CD4-positive, alpha-beta T cell treated with Interleukin-6 at 100 ng/mL for 8 hours (primary cell): ENCODE measurements at places on chromosomes 1 and 21.

- DNase-seq, result no peak
Observed at GRCh38 chr21:46219591-46220239, 8.9 kb downstream of the LSS start.

DNA sequence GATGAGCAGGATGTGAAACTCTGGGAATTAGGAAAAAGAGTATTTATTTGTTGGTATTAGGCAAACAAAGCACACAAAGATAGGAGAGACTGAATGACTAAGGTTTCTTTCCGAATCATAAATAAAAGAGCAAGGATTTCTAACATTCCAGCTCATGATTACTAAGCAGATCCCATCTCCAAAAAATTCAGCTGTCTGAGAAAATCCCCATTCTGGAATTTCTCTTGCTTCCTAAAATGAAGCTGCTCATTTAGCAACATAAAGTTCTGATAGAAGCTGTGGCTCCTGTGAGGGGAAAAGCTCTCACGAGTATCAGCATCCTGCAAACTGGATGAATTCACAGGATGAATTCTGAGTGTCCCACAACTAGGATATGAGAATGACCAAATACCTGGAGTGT, 6.7 kb upstream of the SH2D5 start:
- no peak for DNase-seq

DNA sequence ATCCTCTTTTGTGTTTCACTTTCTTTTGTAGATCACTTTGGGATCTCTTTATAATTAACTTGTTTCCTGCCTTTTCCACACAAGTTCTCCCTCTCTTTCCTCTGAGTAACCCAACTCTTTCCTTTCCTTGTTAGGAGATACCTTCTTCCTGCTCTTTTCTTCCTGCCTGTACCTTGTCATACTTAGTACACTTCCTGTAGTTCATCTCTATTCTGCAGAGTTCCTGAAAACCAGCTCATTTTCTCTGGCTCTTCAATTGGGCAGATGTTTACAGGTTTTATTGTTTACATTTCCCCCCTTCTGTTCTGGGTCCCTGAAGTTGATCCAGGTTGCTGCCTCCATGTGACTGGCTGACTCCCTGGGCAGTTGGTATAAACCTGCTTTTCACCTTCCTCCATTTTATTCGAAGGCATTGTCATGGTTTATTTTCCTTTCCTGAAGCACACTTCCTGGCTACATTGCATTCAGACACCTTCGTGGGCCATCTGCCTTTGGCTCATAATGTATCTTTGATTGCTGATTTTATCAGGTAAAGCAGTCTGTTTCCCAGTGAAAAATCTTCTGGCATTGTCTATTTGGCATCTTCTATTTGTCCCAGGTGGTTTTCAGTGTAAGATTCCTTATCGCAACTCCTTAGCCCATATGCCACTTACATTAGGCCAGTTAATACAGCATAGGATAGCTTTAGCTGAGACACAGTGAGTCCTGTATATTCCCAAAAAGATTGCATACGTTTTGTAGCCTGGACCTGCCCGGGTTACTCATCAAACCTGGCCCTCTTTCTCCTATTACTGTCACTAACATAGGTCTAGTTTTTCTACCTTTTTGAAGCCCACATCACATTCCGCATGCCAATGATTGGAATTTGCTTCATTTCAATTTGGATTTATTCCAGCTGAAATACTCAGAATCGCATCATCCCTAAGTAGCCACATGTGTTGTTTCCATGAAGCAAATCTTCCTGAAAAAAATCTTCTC, 15.4 kb downstream of the CTH start:
- no peak for DNase-seq

- no peak for DNase-seq
Observed at GRCh38 chr21:40639616-40640194, 207.3 kb downstream of the DSCAM start.

- DNase-seq, result no peak
Observed at GRCh38 chr1:57381426-57381825, 42.4 kb downstream of the DAB1 start.

- no peak for DNase-seq
Observed at GRCh38 chr1:156394082-156394481, 25.1 kb downstream of the RHBG start.

DNA sequence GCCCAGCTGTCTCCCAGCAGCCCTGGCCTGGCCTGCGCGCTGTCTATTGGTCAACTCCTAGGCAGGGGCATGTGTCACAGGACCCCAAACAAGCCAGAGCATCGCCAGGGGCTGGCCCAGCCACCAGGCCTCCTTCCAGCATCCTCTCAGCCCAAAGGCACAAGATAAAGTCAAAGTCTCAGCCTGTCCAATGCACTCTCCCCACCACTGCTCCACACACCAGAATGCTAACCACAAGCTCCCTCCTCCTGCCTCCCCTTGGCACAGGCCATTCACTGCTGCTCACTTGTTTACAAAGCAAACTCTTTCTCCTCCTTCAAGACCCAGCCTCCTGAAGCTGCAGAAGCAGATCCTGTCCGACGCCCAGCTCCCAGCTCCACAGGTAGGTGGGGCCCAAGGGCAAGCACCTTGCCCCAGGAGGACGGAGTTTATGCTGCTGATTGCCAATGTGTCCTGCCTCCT, 133.4 kb downstream of the DMRTB1 start:
- no peak for DNase-seq

GRCh38 chr1:224375059-224375458, 18.4 kb downstream of the CNIH4 start:
- DNase-seq, result no peak

DNA sequence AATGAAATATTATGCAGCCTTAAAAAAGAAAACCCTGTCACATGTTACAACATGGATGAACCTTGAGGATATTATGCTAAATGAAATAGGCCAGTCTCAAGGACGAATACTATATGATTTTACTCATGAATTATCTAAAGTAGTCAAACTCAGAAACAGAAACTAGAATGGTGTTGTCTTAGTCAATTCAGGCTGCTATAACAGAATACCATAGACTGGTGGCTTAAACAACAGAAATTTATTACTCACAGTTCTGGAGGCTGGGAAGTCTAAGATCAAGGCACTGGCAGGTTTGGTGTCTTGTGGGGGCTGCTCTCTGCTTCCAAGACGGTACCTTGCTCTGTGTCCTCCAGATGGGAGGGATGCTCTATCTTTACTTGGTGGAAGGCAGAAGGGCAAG, 113.8 kb upstream of the DNAH14 start:
- no peak for DNase-seq

- DNase-seq, result no peak
Observed at GRCh38 chr21:43597540-43598250, 61.6 kb downstream of the HSF2BP start.

- DNase-seq, result no peak
Observed at GRCh38 chr1:15726508-15726907, 9.6 kb upstream of the SLC25A34 start.

GRCh38 chr1:115978292-115978941, 2.1 kb downstream of the SLC22A15 start:
- no peak for DNase-seq

- peak; percentile 16 for DNase-seq
Observed at GRCh38 chr21:38768471-38769063, 37.2 kb upstream of the ETS2 start.

- no peak for DNase-seq
Observed at GRCh38 chr1:212669600-212669999, 30.0 kb downstream of the BATF3 start.

- DNase-seq, result peak; percentile 8
Observed at GRCh38 chr1:44609412-44609767, 64.9 kb downstream of the TMEM53 start.

DNA sequence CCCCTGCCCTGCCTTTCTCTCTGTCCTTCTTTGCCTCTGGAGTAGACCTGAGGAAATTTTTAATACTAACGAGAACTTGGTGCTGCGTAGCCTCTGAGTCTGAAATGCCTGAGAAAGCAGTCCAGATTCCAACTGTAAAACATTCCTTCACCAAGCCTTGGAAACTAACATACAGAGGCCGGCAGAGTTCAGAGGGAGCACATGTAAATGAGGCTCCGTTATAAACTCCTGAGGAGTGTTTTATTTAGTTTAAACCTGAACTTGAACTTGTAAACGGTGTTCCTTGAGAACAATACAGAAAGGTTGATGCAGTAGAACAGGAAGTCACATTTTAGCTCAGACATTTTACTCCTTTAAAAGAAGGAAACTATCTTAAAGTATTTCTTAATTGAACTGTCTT, 280.7 kb downstream of the TM2D1 start:
- DNase-seq, result no peak

- DNase-seq, result no peak
Observed at GRCh38 chr21:43306911-43307676, 119.8 kb downstream of the SIK1 start.

- peak; percentile 1 for DNase-seq
Observed at GRCh38 chr21:21163904-21164303, 165.7 kb downstream of the NCAM2 start.

DNA sequence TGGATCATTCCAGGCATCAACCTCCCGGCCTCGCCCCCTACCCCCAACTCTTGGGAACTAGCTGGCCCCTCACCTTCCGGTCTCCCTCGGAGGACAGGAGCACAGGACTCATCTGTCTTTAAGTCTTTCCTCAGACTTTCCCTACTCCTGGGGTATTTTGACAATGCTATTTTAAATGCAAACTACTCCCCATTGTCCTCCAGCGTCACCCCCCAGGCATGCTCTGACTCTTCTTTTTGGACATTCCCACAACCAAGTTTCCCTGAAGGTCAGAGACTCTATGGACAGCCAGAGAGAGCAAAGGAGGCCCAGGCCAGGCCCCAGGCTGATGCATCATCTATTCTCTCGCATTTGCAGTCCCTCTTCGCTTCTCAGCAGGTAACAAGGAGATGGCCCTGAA, 424.3 kb downstream of the PCP4 start:
- DNase-seq, result no peak

DNA sequence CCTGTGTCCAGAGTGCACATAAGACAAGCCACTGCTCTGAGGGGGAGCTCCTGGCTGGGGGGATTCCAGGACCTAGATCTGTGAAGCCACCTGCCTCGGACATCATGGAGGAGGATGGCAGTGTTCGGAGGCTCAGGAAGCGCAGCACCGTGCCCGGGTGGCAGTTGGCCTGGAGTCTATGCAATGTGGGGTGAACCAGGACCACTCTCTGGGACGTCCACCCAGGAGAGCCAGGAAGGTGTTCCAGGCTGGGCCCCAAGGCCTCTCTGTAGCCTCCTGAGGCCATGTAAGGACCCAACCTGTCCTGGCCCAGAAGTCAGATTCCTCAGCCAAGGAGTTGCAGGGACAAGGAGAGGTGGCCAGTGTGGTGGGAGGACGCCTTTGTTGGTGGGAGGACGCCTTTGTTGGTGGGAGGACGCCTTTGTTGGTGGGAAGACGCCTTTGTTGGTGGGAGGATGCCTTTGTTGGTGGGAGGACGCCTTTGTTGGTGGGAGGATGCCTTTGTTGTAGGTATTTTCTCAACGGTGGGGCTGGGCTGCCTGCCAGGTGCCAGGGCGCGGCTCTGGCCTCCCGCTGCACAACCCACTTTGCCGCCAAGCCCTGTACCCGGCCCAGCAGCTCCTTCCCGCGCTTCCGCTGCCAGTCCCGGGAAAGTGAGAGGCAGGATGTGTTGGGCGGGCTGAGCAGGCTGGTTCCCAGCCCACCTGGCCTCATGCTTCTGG, 30.6 kb upstream of the BMP8B start:
- DNase-seq, result no peak

DNA sequence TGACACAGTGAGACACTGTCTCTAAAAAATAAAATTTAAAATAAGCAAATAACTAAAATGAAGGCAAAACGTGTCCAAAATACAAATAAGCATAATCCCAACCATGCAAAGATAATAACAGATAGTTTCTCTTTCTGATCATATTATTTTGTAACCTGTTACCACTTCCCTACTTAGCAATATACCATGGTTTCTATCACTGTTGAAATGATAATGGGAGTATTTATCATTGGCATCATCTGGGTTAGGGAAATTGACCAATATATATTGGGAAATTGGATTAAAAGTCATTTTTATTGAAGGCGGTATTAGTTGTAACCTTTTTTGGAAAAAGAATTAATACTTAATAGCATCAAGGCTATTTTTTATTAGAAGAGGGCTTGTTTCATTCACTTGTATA, 47.0 kb downstream of the USP25 start:
- DNase-seq, result no peak

DNA sequence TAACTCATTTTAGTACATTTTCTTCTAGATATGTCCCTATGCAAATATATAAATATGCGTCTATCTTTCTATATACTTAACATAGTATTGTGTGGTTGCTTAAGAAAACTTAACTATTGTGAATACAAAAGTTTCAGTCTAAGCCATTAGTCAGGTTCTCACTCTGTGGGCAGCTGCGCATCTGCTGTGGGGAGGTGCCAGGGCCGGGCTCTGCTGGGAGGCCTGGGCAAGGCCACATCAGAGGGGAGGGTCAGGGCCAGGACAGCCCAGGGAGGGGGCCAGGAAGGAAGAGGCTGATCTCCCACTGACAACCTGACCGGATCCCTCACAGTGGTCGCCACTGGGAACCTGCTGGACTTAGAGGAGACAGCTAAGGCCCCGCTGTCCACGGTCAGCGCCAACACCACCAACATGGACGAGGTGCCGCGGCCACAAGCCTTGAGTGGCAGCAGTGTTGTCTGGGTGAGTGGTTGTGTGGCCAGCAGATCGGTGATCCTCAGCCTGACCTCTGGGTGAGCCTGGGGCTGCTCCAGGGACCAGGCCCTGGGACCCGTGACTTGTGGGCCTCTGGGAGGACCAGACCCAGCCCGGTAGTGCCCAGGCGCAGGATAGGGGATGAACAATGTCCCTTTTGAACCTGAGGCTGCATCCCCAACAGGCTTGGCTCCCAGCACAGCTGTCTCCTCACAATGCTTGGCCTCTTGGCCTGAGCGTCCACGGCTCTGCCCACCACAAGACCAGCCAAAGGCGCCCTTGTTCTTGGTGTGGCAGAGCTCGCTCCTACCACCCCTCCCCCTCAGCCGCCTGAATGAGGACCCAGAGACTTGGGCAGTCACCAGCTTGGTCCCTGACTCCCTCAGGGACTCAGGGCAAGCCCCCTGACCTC, 20.2 kb downstream of the LDLRAP1 start:
- DNase-seq, result no peak

GRCh38 chr1:30011970-30012369, 711.4 kb downstream of the MATN1 start:
- DNase-seq, result no peak

- DNase-seq, result no peak
Observed at GRCh38 chr1:2983319-2983705, 38.0 kb upstream of the ACTRT2 start.

- no peak for DNase-seq
Observed at GRCh38 chr1:150579945-150580642, 684 bp upstream of the MCL1 start.

- DNase-seq, result no peak
Observed at GRCh38 chr1:66535061-66535460, 1.1 kb downstream of the SGIP1 start.
